ENCODE measurements at places on chromosomes 16 and 17. TPM values are rescaled to one million over a fixed set of nuclear protein-coding genes. Genes with fewer than 3 reads are reported as not detected.
A peak's percentile ranks its signal among the peaks of the same experiment; 100 is the strongest.

MMP15 gene
- total RNA-seq, result 53.5 TPM

DNA sequence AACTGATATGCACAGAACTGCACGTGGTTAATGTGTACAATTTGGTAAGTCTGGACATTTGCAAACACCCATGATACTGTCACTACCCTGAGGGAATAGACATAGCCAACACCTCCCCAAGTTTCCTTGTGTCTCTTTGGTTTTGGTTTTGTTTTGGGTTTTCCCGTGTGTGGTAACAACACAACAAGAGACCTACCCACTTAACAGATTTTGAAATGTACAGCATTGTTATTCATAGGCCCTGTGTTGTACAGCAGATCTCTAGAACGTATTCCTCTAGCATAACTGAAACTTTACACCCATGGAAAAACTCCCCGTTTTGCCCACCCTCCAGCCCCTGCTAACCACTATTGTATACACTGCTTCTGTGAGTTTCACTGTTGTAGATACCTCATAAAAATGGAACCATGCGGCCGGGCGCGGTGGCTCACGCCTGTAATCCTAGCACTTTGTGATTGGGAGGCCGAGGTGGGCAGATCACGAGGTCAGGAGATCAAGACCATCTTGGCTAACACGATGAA is 76.3 kb upstream of the TBC1D3K start:
- DNase-seq, result no peak

GRCh38 chr16:66549284-66550131 is at the start of gene TK2:
TSS of gene TK2 (minus strand) at chr16:66550122. CDS start at chr16:66550061, 61 bp downstream.
- DNase-seq, result peak; percentile 88

- DNase-seq, result no peak
Measured at GRCh38 chr16:87317750-87318644, 805 bp upstream of the C16orf95 start.

GRCh38 chr17:54781389-54781788 is 119.3 kb upstream of the TOM1L1 start:
- no peak for DNase-seq

KRT28 gene
- total RNA-seq, result not detected

KCNG4 gene
- not detected for total RNA-seq

- DNase-seq, result no peak
Measured at GRCh38 chr16:63059676-63060075, 1023.4 kb upstream of the CDH8 start.

DNA sequence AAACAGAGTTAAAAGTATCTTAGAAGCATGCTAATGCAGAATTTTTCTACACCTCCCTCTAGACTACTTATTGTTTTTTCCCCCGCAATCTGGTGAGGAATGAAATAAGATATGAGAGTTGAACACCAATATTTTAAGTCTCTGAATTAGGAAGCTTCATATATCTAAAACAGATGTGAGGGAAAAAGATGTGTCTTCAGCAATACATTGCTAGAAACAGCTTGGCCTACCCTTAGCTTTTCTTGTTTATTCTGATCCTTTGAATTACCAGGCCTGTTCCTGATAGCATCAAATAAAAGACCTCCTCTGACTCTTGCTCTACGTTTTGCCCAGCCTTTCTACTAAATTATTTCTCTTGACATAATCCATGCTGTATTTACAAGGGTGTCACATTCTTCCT is 221.8 kb downstream of the CDH11 start:
- DNase-seq, result no peak

GRCh38 chr16:19238406-19238805 is 47.1 kb upstream of the CLEC19A start:
- no peak for DNase-seq

All from cardiac septum (tissue), 1 donor.